ENCODE measurements at places on chromosomes 11 and 22.

DNA sequence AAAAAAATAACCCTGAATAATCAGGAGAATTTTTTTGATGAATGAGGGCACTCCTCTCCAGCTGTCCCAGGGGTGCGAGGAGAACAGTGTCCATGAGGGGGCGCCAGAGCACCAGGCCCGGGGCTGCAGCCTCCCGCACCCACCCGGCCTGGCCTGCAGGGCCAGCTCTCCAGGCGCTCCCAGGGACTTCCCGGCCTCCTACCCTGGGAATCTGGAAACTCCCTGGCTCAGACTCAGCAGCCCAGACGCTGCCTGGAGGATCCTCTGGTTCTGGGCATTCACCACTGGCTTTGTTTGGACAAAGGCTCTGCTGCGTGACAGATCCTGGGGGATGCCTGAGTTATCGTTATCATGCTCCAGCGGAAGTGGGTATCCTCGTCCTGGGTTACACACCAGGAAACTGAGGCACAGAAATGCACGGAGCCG, 31.0 kb downstream of the MCM5 start:
- DNase-seq, result no peak

- no peak for DNase-seq
Measured at GRCh38 chr11:59771605-59772004, 16.4 kb downstream of the STX3 start.

DNA sequence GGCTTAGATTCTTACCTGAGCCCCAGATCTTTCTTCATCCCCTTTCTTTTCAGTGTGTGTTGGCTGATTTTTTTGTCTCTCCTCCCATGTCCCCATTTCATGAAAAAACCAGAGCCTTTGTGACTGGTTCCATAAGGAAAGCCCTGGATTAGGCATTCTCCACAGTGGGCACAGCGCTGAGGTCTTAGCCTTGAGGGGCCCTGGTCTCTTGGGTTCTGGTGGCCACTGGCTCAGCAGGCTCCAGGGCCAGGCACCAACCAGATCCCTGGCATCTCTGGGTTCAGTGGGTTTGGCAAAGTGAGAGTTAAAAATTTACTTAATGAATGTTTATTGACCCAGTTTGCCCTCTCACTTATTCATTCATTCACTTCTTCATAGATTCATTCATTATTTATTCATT, 49.5 kb upstream of the ACCSL start:
- no peak for DNase-seq

GRCh38 chr22:40560994-40561515, 75.5 kb downstream of the MRTFA start:
- DNase-seq, result no peak

DNA sequence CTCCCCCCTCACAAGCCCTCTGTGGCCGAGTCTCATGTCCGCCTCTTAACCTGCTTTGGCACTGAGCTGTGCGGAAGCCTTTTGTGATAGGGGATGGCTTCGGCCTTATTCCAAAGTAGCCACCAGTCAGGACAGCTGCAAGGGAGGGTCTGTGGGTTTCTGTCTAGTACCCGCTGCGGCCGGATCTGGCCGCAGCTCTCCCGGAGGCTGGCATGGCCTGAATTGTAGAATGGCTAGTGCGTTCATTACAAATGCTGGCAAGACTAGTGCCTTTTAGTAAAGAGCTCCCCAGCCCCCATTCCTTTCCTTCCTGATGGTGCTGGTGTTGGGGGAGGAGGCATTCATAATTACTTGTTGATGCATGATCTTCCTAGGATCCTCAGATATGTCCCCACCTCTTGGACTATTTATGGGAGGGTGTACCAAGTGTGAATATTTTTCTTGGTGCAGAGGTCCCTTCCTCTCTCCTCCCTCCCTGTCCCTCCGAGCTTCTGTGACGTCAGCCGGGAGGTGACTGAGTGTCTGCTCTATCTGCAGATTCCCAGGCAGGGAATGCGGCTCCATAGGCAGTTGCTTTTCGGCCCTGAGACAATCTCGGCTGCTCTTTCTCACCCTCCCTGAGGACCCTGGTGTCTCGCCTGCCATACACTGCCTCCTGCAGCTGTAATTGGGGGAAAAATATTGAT, 108.7 kb upstream of the E2F8 start:
- DNase-seq, result no peak

GRCh38 chr11:58493676-58494075, 14.2 kb downstream of the OR5B21 start:
- no peak for DNase-seq

- no peak for DNase-seq
Measured at GRCh38 chr11:11413776-11414175, 60.7 kb upstream of the CSNK2A3 start.

GRCh38 chr22:26648528-26649388, 8.6 kb upstream of the MIAT start:
- no peak for DNase-seq

- peak; percentile 16 for DNase-seq
Measured at GRCh38 chr11:36243641-36244040, 45.6 kb downstream of the COMMD9 start.

Measured in cerebellar nuclear complex (tissue), 1 donor.